ENCODE measurements at places on chromosomes 16 and 17.
A peak's percentile ranks its signal among the peaks of the same experiment; 100 is the strongest.

- no peak for DNase-seq
Measured at GRCh38 chr17:77737442-77738265, 220.8 kb upstream of the TNRC6C start.

- no peak for DNase-seq
Measured at GRCh38 chr16:61892531-61892930, 143.7 kb downstream of the CDH8 start.

- no peak for DNase-seq
Measured at GRCh38 chr17:62790564-62790986, 17.5 kb downstream of the MARCHF10 start.

DNA sequence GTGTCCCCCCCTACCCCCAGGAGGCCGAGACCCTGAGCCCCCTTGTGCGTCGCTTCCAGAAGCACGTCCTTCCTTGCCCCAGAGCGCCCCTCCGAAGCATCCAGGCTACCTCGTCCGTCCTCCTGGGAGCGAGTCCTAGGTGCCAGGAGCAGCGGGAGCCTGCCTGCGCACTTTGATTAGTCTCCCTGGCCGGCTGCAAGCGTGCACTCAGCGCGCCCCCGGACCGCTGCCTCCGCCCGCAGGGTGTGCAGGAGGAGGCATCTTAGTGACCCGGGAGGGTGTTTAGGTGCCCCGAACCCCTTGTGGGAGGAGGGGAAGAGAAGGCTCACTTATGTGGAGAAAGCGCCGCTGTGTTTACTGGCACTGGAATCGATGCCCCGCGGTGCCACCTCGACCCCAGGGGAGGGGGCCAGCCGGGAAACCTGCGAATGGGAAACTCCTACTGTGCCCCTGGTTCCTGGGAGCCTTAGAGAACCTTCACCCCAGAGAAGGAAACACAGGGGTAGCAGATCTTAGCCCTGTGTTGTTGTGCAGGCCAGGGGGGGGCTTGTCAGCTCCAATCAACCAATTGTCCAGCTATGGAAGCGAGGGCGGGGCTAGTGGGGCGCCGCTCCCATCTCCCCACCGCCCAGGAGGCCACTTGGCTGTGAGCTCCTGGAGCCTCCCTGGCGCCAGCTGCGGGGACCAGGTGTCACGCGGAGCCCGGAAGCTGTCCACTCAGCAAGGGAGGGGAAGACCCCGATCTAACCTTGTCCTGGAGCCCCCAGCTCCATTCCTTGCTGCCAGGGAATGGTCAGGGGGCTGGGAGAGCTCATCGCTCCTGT, 922.8 kb upstream of the EEF2KMT start:
- DNase-seq, result no peak

DNA sequence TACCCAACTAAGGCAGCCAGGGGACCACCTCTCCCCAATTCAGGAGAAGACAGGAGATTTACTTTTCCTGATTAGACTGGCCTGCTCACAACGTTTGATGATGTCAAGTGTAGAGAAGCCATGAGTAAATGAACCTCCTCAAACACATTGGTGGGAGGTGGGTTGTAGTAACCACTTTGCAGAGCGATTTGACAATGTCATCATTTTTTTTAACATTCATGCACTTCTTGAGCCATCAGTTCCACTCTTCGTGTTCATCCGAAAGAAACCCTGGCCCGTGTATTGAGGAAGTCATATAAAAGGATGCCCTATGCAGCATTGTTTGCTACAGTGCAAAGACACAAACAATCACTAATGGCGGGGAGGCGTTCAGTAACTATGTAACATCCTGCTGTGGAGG, 5.5 kb upstream of the KRT19 start:
- no peak for DNase-seq

DNA sequence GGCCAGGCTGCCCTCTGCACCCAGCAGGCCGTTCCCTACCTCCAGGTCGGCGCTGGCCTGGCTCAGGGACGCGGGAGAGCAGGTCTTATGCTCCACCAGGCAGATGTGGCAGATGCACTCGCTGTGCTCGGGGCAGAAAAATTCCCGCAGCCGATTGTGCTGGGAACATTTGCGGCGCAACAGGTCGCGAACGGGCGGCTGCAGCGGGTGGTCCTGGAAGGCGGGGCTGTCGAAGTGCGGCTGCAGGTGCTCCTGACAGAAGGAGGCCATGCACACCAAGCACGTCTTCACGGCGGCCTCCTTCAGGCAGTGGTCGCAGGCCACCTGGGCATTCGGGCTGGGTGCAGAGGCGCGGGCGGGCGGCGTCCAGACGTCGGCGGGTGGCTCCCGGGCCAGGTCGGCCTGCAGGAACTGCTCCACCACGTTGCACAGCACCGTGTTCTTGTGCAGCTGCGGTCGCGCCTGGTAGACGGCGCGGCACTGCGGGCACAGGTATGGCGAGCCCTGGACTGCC, 439 bp downstream of the TRIM25 start:
- no peak for DNase-seq

GRCh38 chr16:12450387-12450786, 353.3 kb downstream of the CPPED1 start:
- no peak for DNase-seq

GRCh38 chr16:22681554-22682291, 132.2 kb upstream of the HS3ST2 start:
- no peak for DNase-seq

- DNase-seq, result no peak
Measured at GRCh38 chr17:66952031-66952524, 12.4 kb upstream of the CACNG4 start.

DNA sequence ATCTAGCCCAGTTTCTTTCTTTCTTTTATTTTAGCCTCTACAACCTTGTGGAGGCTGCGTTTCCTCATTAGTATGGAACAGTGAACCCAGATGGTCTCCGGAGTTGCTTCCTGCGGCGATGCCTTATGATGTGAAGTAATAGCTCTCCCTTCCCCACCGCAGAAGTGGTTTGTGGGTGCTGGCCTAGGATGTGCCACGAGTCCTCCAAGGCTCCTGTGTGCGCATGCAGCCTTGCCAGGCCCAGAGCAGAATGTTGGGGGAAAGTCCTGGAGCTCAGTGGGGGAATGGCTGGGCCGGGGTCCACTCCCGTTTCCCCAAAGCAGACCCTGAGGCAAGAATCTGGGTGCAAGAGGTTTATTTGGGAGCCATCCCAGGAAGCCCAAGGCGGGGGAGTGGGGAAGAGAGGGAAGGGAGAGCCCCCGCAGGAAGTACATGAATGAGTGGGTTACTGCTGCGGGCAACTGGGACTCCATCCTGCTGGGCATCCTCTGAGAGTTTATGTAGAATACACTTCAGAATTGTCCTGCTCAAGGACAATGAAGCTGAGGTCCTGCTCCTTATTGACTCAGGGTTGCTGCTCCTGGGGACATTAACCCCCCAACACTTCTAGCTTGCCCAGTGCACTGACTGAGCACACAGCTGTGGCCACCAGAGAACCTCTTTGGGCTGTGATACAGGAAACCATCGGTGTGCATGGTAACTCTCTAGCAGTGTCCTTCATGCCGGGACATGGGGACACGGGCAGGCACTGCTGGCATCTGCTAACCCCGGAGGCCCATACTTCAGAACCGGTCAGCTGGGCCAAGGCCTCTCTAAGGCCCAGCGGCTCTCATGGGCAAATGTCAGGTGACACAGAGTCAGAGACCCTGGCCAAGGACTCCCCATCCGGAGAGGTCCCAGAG, 3.7 kb upstream of the HCRT start:
- no peak for DNase-seq

DNA sequence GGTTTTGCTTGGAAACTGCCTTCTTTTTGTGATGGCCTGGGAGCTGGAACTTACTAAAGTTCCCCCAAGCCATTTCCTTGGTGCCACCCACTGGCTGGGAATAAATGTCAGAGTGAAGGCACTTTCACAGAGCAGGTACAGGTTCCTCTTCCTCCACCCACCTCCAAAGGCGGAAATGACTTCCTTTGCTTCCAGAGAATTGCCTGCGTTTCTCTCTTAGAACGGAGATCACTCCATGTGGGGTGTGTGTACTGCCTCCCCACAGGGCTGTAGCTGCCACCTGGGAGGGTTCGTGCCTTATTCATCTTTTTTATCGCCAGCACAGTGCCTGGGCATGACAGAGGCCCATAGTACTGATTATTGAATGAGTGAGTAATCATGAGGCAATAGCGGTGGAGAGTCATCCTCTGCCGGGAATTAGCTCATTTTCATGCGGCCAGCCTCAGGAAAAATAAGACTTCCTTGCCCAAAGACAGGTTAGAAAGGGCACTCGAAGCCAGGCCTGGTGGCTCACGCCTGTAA, 32.2 kb upstream of the HAS3 start:
- DNase-seq, result no peak

GRCh38 chr17:78654325-78654724, 77.1 kb upstream of the DNAH17 start:
- no peak for DNase-seq

GRCh38 chr16:85872734-85873133, 26.2 kb upstream of the IRF8 start:
- DNase-seq, result no peak

- no peak for DNase-seq
Measured at GRCh38 chr17:280901-281300, 71.7 kb downstream of the RPH3AL start.

GRCh38 chr17:54270499-54270898, 447.8 kb downstream of the KIF2B start:
- no peak for DNase-seq

DNA sequence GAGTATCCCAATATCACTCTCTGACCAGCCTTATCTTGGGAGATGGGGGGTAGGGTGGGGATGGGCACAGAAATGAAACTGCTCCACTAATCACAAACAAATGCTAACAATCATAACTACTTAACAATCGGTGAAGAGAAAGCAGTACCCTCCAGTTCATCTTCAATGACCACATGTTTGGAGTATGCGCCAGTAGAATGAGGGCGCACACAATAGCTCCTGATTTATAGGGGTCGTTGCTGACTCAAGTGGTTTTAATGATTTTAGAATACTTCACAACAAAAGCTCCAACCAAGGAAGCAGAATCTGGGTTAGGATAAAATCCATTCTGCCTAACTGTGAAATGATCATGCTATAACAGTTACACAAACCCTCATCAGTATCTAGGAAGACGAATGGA, 184.4 kb downstream of the AATF start:
- DNase-seq, result no peak

DNA sequence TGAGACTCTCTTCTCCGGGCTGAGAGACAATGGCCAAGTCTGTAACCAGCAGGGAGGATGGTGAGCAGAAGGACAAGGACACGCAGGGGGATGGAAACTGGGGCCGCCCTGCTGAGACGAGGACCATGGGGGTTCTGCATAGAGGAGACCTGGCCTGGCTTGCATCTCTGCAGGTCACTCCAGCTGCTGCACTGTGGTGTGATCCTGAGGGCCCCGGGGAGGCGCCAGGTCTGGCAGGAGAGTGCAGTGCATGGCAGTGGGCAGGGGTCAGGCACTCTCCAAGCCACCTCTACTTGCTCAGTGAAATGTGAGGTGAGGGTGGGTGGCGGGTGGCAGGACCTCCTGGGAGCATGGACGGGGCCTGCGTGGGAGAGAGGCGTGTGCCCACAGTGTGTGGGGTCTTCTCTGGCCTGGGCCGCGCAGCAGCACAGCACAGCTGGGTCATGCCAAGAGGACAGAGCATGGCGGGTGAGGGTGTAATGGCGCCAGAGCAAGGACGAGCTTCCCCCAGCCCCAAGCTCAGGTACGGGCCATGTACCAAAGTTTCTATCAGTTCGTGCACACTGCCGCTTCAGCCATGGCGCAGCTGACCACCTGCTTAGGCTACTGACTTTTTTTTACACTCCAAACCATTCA, 43.1 kb downstream of the KLHDC4 start:
- DNase-seq, result no peak

DNA sequence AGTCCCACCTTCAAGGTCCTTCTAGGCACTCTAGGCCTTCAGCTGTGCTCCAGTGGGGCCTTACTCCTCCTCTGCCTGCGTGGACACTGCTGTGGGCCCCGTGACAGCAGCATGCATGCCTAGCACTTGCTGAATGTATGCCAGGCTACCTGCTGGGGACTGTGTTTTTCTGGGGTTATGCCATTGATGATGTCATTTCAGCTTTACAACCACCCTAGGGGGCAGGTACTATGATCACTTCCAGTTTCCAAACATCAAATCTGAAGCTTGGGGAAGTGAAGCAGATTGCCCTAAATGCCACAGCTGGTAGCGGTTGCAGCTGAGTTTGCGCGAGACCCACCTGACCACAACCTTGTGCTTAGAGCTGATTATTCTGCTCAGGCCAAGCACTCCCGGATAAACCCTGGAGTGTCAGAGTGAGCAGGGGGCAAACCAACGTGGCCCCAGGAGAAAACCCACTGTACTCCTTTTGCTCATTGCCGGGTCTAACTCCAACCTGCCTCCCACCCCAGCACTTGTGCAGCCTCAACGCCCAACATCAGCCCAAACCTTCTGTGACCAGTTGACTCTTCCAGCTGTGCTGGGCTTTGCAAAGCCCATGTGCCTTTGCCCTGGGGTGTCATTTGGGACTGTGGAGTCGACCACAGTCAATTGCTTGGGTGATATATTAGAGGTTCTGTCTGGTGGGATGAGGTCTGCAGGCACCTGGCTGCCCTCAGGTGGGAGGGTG, 168.4 kb downstream of the ENGASE start:
- no peak for DNase-seq

- no peak for DNase-seq
Measured at GRCh38 chr16:87431926-87432325, 39.8 kb downstream of the MAP1LC3B start.

- DNase-seq, result peak; percentile 67
Measured at GRCh38 chr17:76179496-76180467, 38.7 kb upstream of the FOXJ1 start.

DNA sequence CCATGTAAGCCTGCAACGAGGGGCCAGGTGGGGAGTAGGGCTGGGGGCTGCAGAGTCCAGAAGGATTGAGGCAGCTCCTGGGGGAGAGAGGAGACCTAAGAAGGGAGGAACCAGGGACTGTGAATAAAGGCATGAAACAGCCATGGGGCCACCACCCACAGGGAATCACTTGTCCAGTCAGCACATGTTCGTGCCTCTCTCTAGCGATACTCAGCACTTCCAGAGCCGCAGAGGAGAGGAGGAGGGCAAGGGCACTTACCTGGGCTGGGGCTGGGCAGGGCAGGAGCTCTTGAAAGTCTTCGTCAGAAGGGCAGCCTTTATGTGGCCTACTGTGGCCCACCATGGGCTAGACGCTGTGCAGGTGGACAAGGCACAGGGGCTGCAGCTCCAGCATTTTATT, 24.2 kb downstream of the CACNA1G start:
- no peak for DNase-seq

GRCh38 chr16:67149276-67150046, 1.3 kb downstream of the B3GNT9 start:
- no peak for DNase-seq

GRCh38 chr17:80959330-80960036, 32.2 kb upstream of the CHMP6 start:
- no peak for DNase-seq

GRCh38 chr17:7440834-7441195, 1.5 kb downstream of the FGF11 start:
- DNase-seq, result no peak
